ENCODE measurements at places on chromosomes 1 and 21. TPM values are rescaled to one million over a fixed set of nuclear protein-coding genes. Genes with fewer than 3 reads are reported as not detected.

Gene RNF186
- total RNA-seq, result not detected

DNA sequence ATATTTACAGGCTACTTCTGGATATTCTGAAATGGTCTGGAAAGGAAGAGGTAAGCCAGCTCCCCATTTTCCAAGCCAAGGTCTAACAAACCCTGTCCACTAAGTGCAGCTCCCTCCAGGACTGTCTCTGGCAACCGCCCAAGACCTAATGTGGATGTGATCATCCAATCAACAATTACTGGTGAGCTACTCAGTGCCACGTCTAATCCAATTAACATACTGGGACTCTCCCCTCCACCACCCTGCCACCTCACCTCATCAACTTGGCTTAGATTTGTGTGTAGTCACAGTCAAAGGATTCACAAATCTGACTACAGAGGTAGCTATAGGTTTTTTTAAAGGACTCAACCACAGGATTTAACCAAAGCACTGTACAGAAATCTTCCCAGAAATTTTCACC is 25.4 kb upstream of the S100A7 start:
- DNase-seq, result no peak

- no peak for DNase-seq
Measured at GRCh38 chr1:110890474-110891196, 17.7 kb downstream of the CD53 start.

GRCh38 chr1:156468693-156469345 is 31.8 kb downstream of the MEF2D start:
- no peak for DNase-seq

DNA sequence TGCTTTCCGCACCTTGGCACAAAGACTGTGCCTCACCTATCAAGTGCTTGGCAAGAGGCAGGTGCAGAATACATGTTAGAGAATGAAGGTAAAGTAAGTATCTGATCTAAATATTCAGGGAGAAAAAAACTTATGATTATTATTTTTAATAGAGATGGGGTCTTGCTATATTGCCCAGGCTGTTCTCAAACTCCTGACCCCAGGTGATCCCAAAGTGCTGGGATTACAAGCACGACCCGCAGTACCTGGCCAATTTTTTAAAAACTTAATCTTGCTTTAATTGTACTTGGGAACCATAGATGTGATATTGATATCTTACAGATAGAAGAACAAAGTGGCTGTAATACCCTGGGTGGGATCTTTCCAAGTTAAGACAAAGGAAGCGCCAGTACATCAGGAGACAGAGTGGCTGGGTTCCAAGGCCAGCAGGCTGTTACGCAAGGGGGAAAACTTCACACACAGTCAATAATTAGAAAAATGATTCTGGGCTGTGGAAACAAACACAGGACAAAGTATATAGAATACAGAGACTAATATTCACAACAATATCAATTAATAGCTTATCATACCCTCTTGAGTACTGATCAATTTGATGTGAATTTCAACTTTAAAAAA is 58.6 kb upstream of the ATP1A1 start:
- DNase-seq, result no peak

DNA sequence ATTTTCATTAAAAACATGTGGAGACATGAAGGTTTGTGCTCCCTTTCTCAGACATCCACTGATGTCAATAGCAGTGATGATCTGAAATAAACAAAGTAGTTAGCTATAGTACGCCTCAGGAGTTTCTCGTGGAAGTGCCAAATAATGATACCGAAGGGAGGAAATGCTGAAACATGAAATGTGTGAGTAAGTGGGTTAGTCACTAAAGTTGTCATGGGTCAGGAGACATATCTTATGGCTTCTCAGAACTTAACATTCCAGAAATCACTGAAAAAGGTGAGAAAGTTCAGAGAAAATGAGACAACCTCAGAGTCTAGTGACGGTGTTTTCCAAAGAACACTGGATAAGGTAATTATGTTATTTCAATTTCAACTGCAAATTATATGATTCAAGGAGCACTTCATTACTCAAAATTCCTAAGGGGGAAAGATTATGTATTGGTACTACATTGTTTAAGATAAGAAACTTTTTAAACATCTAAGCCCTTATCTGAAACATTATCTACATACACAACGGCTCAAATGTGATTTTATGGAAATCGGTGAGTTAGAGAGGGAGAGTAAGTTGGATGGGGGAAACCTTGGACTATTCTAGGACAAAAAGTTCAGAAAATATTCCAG is 20.6 kb downstream of the NIBAN1 start:
- no peak for DNase-seq

DNA sequence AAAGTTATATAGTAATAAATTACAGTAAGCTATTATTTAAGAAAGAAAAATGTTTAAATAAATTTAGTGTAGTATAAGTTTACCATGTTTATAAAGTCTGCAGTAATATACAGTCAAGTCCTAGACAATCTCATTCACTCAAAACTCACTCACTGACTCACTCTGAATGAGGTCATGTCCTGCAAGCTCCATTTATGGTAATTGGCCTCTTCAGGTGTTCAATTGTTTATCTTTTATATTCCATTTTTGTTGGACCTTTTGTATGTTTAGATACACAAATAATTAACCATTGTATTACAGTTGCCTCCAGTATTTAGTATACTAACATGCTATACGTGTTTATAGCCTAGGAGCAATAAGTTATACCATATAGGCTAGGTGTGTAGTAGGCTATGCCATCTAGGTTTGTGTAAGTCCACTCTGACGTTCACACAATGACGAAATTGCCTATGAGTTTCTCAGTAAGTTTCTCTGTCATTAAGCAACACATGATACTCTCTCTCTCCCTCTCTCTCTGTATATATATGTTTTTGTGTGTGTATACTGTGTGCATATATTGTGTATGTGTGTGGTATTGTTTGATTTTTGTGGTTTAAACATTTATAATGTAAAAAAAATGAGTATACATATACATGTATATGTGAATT is 161.2 kb downstream of the NCAM2 start:
- DNase-seq, result no peak

Measured in T-helper 17 cell (primary cell).